Stimulated activated CD8-positive, alpha-beta memory T cell treated with anti-CD3 and anti-CD28 coated beads, Interleukin-4, amount 100 ng/mL, for 1 hour (primary cell): ENCODE measurements at places on chromosomes 5 and 9.

- DNase-seq = no peak
Measured at GRCh38 chr5:127344931-127345330, 54.3 kb downstream of the MEGF10 start.

DNA sequence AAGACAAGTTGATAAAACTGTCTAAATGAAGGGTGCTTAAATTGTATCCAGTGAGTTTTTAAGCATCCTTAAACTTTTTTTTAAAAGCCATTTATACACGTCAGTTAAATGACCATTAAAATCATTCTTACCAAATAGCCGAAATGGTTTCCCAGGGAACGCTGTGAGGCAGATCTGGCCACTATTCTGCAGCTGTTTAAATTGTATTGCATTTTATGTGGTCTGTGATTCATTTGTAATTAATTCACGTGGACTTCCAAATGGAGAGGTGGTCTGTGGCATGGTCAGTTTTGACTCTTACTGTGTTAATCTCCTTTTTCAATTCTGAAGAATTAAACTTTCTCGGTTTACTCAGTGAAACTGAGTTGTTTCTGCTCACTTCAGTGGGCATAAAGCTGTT, 113.7 kb upstream of the OTULINL start:
- DNase-seq = no peak

GRCh38 chr5:77863181-77863580, 87.0 kb upstream of the TBCA start:
- no peak for DNase-seq

DNA sequence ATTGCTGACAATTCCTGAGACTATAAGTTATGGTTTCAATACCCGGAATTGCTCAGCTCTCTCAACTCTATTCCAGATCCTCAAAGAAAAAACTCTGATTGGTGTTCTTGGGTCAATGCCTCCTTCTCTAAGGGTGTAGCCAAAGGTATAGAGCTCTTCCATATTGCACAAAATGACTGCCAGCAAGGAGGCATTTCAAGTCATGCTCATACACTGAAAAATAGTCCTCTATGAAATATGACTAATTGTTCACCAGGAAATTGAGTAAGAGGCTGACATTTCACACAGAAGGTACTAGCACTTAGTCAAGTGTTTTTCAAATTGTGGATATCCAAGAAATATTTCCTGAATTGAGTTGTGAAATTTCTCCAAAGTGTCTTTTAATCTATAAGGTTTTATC, 111.1 kb upstream of the KLF9 start:
- DNase-seq = no peak

GRCh38 chr5:134028496-134028895, 23.7 kb upstream of the VDAC1 start:
- DNase-seq = no peak

GRCh38 chr9:96523374-96523773, 73.4 kb downstream of the HABP4 start:
- DNase-seq = no peak

DNA sequence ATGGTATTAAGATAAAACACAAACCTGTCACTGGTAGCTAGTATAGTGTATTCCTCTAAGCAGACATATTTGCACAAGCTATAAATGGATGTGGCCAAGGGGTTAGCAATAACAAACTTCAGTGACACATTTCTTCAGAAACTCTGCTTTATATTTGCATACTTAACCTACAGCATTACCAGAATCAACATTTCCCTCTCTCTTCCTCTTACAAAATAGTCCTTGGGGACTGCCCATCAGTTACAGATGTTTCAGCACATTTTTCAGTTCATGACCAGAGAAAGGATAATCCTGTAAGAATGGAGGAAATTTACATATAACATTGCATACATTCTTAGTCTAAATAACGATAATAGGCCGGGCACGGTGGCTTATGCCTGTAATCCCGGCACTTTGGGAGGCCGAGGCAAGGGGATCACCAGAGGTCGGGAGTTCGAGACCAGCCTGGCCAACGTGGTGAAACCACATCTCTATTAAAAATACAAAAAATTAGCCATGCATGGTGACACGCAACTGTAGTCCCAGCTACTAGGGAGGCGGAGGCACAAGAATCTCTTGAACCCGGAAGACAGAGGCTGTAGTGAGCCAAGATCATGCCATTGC, 25.3 kb upstream of the SLC1A1 start:
- DNase-seq = no peak

- DNase-seq = peak; percentile 40
Measured at GRCh38 chr5:176596689-176597416, 13.1 kb downstream of the GPRIN1 start.

DNA sequence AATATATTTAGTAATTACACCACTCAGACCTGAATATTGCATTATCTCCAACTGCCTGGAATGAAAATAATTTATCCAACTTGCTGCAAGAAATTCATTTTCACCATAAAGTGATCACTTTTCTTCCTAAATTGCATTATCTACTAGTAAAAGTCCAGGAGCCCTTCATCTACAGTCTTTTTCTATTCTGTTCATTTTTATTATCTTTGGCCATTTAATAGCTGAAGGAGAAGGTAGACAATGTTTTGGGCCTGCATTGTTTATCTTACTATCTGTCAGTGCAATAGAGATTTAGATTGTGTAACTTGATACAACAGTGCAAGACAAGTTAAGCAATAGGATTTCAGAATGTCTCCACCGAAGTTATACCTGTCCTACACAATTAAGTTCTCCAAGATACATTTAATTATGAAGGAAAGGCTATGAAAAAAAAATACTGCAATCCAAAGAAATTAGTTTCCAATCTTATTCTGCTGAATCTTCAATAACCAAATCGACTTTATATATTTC, 1339.7 kb upstream of the CDH6 start:
- DNase-seq = no peak
